ENCODE measurements at places on chromosomes 5 and 9.

DNA sequence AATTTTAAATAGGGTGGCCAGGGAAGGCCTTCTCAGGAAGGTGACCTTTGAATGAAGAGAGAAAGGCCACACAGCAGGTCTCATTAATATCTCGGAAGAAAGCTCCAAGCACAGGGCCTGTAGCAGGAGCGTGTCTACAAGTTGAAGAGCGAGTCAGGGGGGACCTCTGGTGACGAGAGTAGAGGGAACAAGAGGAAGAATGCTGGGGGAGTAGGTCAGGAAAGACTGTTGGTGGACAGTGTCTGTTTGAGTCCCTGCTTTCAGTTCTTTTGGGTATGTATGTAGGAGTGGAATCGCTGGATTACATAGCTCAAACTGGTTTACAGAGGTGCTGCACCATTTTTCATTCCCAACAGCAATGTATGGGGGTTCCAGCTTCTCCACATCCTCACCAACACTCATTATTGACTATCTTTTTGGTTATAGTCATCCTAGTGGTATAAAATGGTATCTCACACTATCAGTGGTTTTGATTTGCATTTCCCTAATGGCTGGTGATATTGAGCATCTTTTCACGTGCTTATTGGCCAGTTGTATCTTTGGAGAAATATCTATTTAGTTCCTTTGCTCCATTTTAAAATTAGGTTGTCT, 55.8 kb downstream of the NUP214 start:
- no peak for DNase-seq

DNA sequence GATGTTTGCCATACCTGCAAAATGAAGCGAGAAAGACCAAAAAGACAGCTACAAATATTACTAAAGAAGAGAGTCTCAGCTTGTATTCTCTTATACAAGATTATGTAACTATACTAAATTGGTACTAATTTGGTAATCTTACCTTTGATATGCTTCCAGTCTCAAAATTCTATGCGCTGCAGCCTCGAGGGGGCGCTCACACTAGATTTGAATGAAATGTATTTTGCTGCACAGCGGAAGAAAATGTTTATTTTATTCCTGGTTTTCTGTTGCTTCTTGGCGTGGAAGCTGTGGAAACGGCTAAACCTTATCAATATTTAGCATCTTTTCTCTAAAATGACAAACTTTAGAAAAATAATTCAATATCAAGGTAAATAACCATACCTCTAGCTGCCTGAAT, 267.0 kb upstream of the NUDT12 start:
- no peak for DNase-seq

GRCh38 chr9:90987566-90987965, 185.9 kb downstream of the SYK start:
- DNase-seq = no peak

GRCh38 chr9:130053504-130054324, at the start of gene GPR107:
Gene GPR107, plus strand, starts transcription at chr9:130053906. Its CDS starts 27 bp downstream, at chr9:130053933.
- DNase-seq = peak; percentile 73

DNA sequence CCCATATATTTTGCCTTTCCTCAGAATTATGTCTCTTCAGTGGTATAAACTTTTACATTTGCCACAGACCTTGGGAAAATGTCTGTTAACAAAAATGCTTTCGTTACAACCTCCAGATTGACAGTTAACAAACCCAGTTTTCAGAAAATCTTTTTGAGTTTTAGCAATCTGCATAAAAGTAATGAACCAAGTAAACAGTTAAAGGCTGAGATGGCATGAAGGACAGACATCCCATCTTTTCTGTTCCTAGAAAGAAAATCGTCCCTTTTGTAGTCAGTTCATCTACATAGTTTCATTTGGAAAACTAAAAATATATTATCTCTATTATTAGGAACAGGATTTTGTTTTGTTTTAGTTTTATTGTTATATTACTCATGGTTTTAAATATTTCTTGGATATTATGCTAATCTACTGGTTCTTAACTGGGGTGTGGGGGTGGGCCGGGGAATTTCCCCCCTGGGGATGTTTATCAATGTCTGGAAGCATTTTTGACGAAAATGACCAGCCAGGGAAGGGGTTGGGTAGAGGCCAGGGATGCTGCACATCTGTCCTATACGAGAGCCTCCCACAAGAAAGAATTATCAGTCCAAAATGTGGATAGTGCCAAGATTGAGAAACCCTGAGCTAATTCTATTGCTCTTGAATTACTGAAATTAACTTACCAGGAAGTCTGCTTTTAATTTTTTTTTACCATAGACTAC, 11.9 kb downstream of the FYB1 start:
- DNase-seq = no peak

GRCh38 chr9:132181796-132182313, 20.0 kb downstream of the NTNG2 start:
- DNase-seq = no peak

- peak; percentile 21 for DNase-seq
Measured at GRCh38 chr5:32612134-32612888, 27.0 kb downstream of the SUB1 start.

Measured in EL (cell line).